ENCODE measurements at places on chromosomes 13 and 19.

GRCh38 chr13:75864718-75865117 lies 228.6 kb downstream of the LMO7 start:
- no peak for DNase-seq

GRCh38 chr13:113275387-113275786 lies 21.7 kb upstream of the LAMP1 start:
- peak; percentile 74 for DNase-seq

DNA sequence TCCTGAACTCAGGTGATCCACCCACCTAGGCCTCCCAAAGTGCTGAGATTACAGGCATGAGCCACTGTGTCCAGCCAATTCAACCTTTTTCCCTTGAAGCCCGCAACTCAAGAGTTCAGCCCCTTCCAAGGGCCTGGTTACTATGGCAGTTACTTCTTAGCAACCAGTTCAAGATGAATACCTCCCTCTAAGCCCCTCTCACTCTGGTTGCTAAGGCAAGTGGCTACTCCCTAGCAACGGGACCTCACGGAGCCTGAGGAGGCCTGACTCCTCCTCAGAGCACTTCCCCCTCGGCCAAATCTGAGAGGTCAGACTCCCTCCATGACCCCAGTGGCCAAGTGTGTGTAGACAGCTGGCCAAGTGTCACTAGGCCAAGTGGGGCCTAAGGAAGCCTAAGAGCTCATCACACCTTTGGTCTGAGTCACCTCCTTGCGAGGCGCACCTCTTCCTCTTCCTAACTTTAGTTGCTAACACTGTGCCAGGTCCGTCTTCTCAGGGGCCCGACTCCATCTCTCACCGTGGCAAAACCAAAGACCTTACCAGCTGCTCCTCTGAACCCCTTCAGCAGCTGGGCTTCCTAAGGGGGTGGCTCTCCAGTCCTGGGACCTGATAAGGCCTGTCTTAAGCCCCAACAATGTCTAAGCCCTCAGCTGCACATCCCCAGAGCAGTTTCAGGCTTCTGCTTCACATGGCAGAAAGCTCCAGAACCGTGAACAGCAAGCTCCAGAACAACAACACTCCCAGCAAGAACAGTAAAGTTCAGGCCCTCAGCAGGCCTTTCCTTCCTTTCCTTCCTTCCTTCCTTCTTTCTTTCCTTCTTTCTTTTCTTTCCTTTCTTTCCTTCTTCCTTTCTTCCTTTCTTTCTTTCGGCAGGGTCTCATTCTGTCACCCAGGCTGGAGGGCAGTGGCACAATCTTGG lies 9.6 kb downstream of the CD37 start:
- no peak for DNase-seq

DNA sequence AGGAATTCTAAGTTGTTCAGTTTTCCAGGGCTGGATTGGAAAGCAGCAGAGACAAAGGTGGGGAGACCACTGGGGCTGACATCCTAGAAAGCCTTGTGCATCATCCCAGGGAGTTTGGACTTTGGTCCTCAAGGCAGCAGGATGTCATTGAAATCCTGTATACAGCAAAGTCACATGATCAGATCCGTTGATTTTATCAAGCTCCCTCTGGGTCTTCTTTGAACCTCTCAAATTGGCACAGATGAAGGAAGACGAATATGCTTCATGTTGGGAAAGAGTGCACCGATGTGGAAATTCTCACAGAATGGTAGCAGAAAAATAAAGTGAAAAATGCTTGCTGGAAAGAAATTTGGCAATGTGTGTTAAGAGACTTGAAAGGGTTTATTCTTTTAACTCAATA lies 149.8 kb upstream of the TMTC4 start:
- no peak for DNase-seq

- DNase-seq = no peak
These were observed 43.1 kb downstream of the ZNF726 start for GRCh38 chr19:23957660-23958281.

GRCh38 chr19:22622020-22622419 lies 12.1 kb upstream of the ZNF492 start:
- no peak for DNase-seq

DNA sequence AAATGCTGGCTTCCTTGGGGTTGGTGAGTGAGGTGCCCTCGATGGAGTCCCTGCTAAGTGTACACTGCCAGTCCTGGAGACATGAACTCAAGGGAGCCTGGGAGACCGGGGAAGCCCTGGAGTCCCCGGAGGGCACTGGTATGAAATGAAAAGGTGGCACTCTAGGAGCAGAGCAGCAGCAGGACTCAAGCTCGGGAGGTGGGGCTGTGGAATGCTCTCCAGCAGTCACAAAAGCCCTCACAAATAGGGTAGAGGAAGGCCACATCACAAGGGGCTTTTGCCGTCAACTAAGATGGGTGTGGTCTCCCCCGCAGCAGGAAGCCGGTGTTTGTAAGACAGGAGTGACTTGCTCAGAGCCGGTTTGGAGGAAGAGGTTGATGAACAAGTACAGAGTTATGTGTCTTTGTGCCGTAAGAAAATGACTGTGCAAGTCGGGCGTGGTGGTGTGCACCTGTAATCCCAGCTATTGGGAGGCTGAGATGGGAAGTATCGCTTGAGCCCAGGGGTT lies 19.3 kb downstream of the CCNE1 start:
- no peak for DNase-seq

DNA sequence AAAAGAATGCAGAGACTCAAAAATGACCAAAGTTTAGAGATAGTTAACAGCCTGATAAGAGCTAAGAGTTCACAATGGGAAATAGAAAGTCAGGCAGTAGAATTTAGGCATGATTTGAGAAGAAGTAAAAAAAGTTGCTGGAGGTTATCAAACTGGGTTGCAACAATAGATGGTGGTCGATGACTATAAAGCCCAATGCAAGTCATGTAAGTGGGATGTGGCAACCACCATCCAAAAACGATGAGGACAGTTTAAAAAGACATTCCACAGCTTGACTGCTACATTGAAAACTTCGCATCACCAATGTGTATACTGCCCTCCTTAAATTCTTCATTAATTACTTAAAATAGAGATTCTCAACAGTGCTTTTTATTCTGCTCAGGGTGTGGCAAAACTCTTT lies 19.7 kb downstream of the ELF1 start:
- DNase-seq = no peak

DNA sequence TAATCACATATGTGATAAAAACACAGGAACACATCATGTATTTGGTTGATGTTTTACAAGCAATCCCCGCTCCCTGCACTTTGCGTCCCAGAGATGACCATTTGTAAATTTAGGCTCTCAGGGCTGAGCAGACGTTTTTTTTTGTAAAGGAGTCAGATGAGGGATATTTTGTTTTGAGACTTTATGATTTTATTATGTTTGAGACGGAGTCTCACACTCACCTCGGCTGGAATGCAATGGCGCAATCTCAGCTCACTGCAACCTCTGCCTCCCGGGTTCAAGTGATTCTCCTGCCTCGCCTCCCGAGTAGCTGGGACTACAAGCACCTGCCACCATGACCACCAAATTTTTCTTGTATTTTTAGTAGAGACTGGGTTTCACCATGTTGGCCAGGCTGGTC lies 1.4 kb downstream of the TLE6 start:
- DNase-seq = no peak

- DNase-seq = peak; percentile 35
These were observed 3.0 kb upstream of the PGLYRP1 start for GRCh38 chr19:46025835-46026234.

- DNase-seq = peak; percentile 23
These were observed 3.7 kb upstream of the SMIM17 start for GRCh38 chr19:56639217-56639616.

GRCh38 chr19:19551853-19552192 lies 13.8 kb downstream of the CILP2 start:
- no peak for DNase-seq

GRCh38 chr19:51600940-51601580 lies 29.1 kb downstream of the SIGLEC5 start:
- DNase-seq = no peak

DNA sequence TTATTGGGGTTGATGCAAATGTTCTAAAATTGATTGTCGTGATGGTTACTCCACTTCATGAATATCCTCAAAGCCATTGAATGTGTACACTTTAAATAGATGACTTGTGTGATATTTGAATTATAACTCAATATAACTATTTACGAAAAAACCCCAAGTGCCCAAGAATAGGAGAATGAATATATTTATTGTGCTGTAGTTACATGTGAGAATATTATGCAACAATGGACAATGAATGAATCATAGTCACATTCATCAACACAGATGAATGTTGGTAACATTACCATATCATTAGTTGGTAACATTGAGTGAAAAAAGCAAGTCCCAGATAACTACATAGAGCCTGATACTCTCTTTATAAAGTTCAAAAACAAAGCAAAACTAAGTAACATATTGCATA lies 127.8 kb upstream of the UBL3 start:
- DNase-seq = no peak

DNA sequence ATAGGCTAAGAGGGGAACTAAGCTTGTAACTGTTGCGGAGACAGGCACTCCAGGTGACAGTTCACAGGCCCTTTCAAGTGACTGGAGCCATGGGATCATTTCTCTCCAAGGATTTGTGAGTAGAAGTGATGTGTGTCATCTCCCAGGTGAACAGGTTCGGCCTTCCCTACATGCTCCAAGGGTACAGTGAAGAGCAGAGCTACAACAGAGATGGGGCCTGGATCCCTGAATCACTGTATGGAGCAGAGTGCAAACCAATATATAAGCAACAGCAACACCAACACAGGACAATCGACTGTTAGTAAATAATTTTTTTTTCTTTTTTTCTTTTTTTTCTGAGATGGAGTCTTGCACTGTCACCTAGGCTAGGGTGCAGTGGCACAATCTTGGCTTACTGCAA lies 15.0 kb downstream of the ZSCAN18 start:
- no peak for DNase-seq

- no peak for DNase-seq
These were observed 3.4 kb downstream of the ZNF430 start for GRCh38 chr19:21023901-21024300.

GRCh38 chr19:30666301-30666803 lies 294.2 kb downstream of the ZNF536 start:
- DNase-seq = peak; percentile 40

GRCh38 chr19:8416796-8417195 lies 3.7 kb downstream of the MARCHF2 start:
- DNase-seq = no peak

GRCh38 chr13:40058757-40059236 lies 403.3 kb downstream of the COG6 start:
- no peak for DNase-seq

DNA sequence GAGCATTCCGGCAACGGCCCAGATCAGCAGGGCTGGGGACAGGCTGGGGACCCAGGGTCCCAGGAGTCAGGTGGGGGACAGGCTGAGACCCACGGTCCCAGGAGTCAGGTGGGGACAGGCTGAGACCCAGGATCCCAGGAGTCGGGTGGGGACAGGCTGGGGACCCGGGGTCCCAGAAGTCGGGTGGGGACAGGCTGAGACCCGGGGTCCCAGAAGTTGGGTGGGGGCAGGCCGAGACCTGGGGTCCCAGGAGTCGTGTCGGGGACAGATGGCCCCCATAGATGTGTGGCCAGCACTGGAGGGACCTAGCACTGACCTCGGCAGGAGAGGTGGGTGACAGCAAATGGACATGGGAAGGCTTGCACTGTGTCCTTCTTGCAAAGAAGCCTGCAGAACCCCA lies 39.7 kb upstream of the SOX1 start:
- DNase-seq = no peak

GRCh38 chr19:7815325-7815724 lies 14.7 kb upstream of the EVI5L start:
- no peak for DNase-seq

GRCh38 chr19:17424743-17425365 lies 5.0 kb downstream of the MVB12A start:
- peak; percentile 67 for DNase-seq

GRCh38 chr13:113207890-113208420 lies 514 bp downstream of the PCID2 start:
- peak; percentile 52 for DNase-seq

- DNase-seq = peak; percentile 64
These were observed 39.9 kb upstream of the CCNE1 start for GRCh38 chr19:29771708-29772414.

GRCh38 chr19:12766051-12766521 lies 9.3 kb downstream of the HOOK2 start:
- no peak for DNase-seq

GRCh38 chr19:4431296-4431695 lies 26.3 kb downstream of the UBXN6 start:
- no peak for DNase-seq

DNA sequence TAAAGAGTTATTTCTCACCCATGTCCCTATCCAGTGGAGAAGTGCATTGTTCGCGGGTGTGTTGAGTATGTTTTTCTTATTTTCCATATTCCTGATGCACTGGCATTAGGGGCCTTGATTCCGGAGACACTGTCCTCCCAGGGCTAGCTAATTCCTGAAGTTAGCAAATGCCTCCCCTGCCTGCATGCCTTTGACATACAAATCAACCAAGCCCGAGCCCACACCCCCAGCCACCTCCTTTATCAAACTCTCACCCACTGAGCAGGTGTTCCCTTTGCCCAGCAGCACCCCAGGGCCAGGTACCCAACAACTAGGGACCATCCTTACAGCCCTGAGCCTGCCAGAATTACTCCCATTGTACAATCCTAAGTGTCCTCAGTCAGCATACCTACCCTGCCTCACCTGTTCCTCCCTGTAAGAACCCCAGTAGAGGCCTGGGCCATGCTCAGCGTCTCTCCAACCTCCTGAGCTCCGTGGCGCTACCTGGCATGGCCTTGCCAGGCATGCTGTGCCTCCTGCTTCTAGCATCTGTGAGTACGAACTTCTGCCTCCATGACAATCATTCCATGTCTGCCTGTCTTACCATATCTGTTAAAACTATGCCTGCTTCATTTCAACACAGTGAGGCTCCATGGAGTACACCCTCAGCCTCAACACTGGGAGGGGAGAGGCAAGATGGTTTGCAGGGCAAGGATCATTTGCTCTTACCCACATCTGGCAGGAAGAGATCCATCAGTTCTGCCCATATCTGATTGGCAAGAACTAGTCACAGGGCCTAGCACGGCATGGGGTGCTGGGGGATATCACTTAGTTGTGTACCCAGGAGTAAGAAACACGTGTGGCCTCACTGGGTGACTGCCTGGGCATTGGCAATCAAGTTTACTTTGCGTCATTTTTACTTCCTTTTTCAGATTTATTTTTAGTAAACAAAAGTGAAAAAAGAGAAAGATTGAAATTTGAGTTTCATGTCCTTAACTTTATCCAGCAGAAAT lies 203.9 kb downstream of the SHISA2 start:
- DNase-seq = no peak

DNA sequence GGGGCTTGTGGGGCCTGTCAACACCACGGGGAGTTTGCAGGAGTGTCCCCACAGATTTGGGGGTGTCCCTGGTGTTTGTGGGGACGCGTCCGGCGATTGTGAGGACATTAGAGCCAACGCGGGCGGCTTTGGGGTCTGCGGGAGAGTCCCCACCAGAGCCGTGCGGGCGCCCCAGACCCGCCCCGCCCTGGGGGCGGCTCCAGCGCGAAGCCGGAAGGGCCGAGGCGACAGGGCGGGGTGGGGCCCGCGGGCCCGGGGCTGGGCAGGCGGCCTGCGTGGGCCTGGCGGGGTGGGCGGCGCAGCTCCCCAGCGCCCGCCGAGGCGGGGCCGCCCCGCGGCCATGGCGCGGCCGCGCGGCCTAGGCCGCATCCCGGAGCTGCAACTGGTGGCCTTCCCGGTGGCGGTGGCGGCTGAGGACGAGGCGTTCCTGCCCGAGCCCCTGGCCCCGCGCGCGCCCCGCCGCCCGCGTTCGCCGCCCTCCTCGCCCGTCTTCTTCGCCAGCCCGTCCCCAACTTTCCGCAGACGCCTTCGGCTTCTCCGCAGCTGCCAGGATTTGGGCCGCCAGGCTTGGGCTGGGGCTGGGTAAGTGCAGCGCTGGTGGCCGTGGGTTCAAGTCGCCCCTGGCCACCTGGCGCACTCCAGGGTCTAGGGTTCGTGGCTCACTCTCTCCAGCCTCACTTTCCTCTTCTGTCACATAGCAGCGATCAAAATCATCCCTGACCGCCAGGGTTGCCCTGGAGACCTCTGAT lies 10.3 kb downstream of the PDE4A start:
- no peak for DNase-seq

All from KBM-7 (cell line).